Stimulated activated CD4-positive, alpha-beta T cell treated with anti-CD3 and anti-CD28 coated beads, Interleukin-2, amount 100 ng/mL, for 24 hours (primary cell): ENCODE measurements at places on chromosomes 1 and 21.

GRCh38 chr1:11671544-11672286, 7.7 kb downstream of the FBXO6 start:
- DNase-seq, result no peak

GRCh38 chr1:14592004-14592631, 6.4 kb upstream of the KAZN start:
- DNase-seq, result no peak

DNA sequence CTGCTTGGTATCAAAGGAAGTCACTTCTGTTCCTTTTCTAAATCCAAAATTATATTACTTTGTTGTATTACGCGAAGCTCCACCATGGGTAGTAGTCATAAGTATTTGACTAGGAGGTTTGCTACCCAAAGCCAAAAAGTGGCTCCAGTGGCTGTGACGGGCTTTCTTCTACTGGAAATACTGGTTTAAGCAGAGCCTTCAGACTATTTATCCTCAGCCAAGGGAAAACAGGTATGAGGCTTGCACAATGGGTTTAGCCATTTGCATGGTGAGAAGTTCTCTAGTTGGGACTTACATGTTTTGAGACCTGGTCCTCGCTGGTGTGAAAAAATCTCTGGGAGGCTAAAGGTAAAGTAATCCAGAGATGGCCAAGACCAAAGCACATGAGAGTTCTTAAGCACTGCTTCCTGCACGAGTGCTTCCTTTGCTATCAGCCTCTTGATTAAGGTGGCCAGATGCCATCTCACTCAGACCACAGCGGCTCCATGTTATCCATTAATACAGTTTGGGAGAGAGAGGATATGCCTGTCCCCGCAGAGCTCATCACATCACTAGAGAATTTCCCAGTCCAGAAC, 121.2 kb downstream of the PIK3R3 start:
- DNase-seq, result no peak

- DNase-seq, result no peak
Observed at GRCh38 chr1:241172486-241172885, 184.5 kb downstream of the RGS7 start.
